GM20000 (cell line): ENCODE measurements at places on chromosomes 1 and 21.

GRCh38 chr1:112803906-112804762 lies 89.0 kb upstream of the PPM1J start:
- DNase-seq, result peak; percentile 74

GRCh38 chr1:80989455-80989854 lies 811.3 kb upstream of the ADGRL2 start:
- no peak for DNase-seq

- DNase-seq, result no peak
Measured at GRCh38 chr21:14591377-14591776, 45.3 kb upstream of the SAMSN1 start.

GRCh38 chr1:232593717-232594502 lies 36.0 kb downstream of the SIPA1L2 start:
- no peak for DNase-seq

- no peak for DNase-seq
Measured at GRCh38 chr1:78224861-78225552, 179.2 kb downstream of the GIPC2 start.

DNA sequence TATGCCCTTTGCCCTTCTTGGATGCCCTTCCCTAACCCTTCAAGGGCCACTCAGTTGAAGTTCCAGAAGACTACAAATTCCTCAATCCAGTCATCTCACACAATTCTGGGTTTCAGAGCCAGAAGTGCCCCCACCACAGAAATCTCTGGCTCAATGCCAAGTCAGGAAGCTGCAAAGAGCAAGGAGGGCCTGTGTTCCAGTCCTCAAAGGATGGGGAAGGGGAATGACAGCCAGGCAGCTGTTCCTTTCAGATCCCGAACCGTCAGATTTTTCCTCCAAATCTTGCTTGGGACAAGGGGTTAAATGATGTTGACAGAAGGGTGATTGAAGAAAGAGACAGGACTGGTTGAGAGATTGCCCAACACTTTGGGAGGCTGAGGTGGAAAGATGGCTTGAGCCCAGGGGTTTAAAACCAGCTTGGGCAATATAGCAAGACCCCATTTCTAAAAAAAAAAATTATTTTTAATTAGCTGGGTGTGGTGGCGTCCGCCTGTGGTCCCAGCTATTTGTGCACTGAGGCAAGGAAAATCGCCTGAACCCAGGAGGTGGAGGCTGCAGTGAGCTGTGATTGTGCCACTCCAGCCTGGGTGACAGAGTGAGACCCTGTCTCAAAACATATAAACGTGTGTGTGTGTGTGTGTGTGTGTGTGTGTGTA lies 716 bp upstream of the HPDL start:
- peak; percentile 17 for DNase-seq

GRCh38 chr1:168235548-168235885 lies 9.7 kb downstream of the SFT2D2 start:
- DNase-seq, result no peak

DNA sequence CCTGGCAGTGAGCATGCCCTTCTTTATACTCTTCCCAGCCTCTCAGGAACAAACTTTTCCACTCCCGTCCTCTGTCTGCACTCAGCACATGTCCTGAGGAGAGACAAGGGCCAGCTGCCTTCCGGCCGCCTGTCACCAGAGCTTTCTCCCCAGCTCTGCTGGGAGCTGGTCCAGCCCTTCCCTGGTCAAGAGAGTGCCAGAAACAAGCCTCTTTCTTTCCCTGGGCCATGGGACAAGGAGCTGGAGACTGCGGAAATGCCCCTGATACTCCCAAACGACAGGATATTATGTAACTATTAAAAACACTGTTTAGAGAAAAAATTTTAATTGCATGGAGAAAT lies 10.4 kb downstream of the LAMB3 start:
- DNase-seq, result no peak

DNA sequence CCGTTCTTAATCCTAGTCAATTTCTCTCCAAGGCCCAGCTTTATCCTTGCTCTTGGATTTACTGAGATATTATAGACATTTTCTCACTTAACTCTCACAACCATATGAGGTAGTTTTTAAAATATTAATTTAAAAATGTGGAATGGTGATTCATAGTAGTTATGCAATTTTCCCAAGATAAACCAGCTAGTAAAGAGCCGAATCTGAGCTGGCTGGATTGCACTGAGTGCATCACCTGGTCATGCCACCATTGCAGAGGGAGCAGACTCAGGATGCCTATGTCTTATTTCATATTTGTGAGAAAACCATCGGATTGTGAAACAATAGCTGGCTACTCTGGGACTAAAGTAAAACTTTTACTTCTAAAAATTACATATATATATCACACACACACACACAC lies 494.0 kb downstream of the KCNT2 start:
- no peak for DNase-seq
